Tongue (tissue), 3 donors: ENCODE measurements at places on chromosomes 2 and 18.

DNA sequence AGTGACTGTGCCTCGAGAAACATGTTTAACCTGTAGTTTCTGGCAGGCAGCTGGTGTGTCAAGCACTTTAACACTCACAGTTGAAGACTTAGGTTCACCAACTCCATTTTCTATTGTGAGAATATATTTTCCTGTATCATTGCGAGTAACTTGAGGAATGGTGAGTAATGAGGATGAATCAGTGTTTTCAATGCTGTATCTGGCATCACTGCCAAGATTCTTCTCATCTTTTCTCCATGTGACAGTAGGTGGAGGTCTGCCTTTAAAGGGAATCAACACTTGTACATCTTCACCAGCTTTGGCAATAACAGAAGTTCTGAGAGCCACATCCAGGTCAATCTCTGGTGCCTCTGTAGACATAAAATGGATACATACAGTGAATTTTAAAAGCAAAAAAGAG lies 72.8 kb downstream of the PLEKHA3 start:
- DNase-seq = no peak

DNA sequence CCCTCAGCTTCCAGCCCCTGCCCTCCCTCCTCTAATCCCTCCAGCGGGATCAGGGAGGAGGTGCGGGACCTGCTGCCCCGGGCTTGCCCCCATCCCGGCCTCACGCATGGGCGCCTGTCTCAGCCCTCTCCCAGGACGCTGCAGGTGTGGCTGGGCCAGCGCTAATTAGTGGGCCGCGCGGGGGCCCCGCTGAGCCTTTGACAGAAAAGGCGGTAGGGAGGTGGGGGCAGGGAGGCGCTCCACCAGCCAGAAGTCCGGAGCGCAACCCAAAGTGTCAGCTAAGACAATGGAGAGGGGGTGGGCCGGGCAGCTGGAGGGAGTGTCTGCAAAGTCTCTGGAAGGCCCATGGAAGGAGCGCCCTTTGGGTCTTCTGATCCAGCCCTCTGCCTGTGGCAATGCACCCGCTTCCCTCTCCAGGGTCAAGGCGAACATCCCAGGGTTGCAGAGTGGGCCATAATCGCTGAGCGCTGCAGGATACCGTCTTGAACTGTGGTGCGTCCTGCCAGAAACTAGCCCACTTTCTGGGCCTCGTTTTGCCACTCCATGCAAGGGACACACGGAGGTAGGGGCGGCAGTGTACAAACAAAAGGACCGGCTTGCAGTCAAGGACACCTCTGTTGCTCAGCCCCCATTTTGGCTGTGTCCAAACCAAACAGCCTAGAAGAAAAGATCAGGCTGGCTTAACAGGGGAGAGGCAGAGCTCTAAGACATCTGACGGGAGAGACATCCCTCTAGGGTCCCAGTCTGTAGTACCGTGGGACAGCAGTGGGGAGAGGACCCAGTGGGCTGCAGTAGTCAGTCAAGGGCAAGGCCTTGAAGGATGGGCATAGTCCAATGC lies 3.5 kb downstream of the ATP6V1B1 start:
- DNase-seq = no peak

DNA sequence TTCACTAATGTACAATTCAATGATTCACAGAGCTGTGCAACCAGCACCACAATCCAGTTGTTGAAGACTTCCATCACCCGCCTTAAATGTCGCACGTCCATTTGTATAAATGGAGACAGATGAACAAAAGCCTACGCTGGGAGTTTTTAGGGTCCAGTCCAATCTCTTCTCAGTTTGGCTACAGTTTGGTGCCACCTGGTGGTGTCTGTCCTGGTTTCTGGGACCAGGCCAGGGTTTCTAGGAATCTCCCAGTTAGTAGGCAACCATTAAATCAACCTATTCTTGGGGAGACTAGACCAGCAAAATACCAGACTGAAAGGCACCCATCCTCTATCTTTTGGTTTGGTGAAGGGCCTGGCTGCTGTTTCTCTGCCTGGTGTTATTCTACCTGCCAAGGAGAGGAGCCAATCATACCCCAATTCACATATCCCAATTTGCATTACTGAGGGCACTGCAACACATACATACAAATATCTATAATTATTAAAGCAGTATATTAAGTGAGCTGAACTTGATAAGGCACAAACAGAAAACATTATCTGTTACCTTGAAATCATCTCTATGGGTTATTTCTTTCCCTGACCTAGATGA lies 3.2 kb upstream of the DDX1 start:
- DNase-seq = peak; percentile 82

DNA sequence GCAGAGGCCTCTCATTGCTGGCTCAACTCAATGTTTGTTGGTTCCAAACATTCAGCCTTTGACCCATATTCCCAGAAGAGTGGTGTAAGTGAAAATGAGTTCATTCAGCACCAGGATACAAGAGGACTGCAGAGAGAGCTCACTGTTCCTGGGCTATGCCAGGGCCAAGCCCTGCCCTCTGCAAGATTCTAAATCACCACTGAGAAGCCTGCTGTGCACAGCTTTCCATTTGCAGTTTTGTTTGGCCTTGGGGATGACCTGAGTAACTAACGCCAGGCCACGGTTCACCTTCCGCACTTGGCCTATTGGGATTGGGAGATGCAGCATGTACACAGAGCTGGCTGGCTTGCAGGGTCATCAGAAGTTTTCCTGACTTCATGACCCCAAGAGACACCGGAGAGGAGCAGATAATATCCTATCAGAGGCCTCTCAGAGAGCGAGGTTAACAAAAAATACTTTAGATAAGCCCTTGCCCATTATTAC lies 12.6 kb downstream of the GKN1 start:
- DNase-seq = no peak

DNA sequence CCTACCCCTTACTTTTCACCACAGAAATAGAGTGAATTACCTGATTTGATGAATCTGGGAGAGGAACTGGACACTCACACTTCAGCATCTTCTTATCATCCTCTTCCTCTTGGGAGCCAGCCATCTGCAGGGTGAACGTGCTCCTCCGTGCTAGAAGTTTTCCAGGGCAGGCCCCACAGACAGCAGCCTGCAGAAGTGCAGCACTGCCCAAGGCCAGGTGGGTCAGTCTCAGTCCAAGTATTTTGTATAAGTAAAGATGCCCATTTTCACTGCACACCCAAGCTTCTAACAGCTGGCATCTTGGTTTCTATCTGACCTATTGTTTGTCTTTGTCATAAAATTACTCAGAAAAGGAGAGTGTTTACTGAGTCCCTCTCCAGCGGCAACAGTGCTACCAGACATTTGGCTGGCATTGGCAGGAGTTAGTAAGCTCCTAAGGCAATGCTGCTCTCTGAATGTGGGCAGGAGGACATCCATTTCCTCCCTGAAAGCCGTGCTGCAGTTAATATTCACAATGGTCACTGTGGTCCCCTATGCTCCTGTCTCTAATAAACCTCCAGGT lies 222.6 kb upstream of the CTAGE1 start:
- DNase-seq = no peak

DNA sequence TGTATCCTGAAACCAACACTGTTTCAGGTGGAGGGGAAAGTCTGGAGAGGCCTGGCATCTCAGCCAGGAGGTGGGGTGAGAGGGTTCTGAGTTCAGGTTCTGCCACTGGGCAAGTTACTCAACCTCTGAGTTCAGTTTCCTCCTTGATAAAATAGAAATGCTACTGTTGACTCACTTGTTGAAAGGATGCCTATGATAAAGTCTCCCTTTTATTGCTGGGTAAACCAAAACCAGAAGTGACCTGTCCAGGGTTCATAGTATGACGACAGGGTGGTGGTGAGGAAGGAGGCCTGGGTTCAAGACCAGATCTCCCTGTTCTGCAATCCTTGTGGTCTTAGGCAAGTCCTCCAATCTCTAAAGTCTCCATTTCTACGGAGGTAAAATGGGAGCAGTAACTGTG lies 232.7 kb downstream of the PRKCE start:
- no peak for DNase-seq

GRCh38 chr18:2985628-2986027 lies 27.3 kb downstream of the LPIN2 start:
- DNase-seq = no peak

- no peak for DNase-seq
Observed at GRCh38 chr2:170362871-170363631, 185.1 kb downstream of the MYO3B start.

- no peak for DNase-seq
Observed at GRCh38 chr18:70221156-70221914, 15.8 kb upstream of the RTTN start.

DNA sequence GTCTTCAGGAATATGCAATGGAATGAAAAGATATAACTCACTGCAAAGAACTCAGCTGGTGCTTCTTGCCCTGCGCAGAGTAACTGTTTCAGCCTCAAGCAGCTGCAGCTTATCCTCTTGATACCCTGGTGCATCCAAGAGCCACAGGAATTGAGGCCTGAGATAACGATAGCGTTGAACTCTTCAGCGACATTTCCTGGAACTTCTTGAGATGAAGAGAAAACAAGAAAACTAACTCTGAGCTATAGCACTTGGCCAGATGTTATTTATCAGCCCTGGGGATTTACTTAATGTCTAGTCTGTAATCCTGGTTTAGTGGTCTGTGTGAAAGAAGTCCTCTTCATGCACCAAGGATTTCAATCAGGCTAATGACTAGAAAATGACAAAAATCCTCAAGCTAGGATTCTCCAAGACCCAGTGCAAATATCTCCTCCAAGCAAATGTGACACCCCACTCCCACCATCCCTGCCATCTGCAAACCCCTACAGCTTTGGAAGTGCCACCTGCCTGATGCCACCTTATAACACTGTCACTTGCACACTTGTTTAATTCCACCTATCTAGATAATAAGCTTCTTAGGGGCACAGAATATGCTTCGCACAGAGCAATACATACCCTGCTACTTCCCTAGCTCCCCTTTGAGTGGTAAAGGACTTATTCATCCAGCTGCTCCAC lies 40.6 kb downstream of the EHD3 start:
- no peak for DNase-seq

DNA sequence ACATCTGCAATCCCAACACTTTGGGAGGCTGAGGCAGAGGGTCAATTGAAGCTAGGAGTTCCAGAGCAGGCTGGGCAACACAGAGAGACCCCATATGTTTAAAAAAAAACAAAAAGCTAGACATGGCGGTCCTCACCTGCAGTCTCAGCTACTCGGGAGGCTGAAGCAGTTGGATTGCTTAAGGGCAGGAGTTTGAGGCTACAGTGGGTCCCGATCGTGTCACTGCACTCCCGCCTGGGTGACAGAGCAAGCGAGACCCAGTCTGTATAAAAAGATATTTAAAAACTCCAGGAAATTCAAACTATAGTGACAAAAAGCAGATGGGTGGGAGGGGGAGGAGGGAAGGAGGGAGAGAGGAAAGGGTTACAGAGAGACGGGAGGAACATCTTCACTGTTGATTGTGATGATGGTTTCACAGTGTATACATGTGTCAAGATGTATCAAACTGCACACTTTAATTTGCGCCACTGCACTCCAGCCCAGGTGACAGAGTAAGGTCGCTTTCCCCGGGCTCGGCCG lies 942 bp upstream of the ZNF236 start:
- DNase-seq = no peak

DNA sequence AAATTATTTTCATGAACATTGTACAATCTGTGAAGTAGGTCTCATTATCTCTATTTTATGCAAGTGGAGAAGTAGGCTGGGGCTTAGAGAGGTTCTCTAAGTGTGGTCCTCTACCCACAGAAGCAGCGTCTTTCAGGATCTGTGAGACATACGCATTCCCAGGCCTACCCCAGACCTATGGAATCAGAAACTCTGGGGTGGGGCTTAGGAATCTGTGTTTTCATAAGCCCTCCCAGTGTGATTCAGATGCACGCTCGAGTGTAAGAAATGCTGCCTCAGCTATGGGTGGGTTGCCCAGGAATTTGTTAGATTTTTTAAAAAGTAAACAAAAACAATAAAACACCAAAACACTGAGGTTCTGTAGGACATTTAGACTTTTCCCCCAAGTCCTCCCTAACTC lies 14.8 kb upstream of the ZAP70 start:
- DNase-seq = no peak

DNA sequence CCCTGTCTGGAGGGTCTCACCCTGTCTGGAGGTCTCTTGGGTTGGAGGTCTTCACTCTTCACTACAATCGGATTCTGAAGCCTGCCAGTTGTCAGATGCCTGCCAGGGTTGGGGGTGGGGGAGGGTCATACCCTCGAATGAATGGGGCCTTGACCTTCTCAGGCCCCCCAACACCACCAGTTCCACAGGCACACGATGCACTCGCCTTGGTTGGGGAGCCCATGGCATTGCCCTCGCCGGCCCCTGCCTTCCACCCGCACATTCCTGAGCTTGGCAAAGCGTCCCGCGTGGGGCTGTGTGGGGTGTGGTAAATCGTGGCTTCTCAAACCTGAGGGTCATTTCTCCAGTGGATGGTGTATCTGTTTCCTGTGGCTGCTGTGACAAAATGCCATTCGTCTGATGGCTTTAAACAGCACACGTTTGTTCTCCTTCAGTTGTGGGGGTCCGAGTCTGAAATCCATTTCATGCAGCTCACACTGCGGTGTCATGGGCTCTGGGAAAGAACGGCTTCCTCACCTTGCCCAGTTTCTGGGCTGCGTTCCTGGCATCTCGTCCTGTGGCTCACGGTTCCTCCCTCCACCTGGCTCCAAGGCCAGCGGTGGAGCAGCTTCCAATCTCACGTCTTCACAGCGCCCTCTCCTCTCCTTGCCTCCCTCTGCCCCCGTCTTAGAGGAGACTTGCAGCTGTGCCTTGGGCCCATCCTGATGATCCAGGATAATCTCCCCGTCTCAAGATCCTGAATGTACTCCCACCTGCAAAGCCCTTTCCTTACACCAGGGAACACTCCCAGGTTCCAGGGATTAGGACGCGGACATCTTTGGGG lies 38.0 kb upstream of the HPCAL1 start:
- no peak for DNase-seq

DNA sequence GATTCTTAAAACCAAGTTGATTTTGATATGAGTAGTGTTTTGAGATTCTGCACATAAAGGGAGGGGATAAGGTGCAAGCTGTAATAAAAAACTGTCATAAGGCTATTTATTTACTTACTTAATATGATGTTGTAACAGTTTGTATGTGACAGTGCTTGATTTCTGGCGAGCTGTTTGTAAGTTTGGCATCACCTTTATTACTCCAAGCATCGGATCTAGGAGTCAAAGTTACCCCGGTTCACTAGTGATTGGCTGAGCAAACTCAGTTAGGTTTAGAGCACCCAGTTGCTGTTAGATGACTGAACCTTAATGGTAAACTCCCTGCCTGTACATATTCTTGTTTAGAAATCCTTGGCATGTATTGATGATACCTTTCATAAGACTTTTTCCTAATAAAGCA lies 16.1 kb downstream of the ZCCHC2 start:
- DNase-seq = no peak

GRCh38 chr2:199370150-199370780 lies 87.5 kb downstream of the SATB2 start:
- no peak for DNase-seq

- DNase-seq = no peak
Observed at GRCh38 chr2:132979339-132980093, 309.5 kb upstream of the LYPD1 start.

- peak; percentile 92 for DNase-seq
Observed at GRCh38 chr2:189179570-189179950, at the start of gene COL5A2. COL5A2 (minus strand) TSS chr2:189179761; CDS start chr2:189179604, 157 bp downstream.

DNA sequence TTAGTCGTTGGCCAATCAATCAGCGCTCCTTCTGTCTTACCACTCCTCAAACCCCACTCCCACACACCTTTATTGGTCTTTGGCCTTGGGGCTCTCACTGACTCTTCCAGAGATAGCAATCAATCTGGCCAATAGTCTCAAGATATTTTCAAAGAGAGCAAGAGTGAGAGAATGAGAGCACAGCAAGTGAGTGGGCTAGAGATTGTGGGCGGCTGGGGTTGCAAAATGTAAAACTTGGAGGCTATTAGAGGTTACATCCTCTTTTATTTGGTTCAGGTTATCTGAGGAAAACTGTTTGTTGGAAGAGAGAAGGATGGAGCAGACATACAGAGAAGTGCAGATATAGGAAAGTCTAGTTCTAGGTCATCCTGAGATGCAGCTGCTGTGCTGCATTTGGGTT lies 32.8 kb downstream of the TACR1 start:
- no peak for DNase-seq
